ENCODE measurements at places on chromosomes 7 and 10.

DNA sequence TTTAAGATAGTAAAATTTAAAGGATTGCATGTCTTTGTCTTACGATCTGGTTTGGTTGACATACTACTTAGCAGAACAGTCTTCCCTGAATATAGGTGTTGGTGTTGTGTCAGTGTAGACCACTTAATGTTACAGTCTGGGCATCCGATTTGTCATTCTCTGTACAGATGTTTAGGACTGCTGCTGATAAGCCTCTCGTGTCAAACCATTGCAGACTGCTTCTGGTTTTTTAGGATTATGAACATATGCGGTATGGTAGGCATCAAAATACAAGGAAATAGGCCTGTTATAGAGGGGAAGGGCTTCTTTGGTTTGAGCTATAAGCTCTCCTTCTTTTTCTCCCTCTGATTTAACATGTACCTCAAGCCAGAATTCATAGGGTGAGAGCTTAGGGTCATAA, 7.4 kb downstream of the CYP3A43 start:
- DNase-seq, result no peak

DNA sequence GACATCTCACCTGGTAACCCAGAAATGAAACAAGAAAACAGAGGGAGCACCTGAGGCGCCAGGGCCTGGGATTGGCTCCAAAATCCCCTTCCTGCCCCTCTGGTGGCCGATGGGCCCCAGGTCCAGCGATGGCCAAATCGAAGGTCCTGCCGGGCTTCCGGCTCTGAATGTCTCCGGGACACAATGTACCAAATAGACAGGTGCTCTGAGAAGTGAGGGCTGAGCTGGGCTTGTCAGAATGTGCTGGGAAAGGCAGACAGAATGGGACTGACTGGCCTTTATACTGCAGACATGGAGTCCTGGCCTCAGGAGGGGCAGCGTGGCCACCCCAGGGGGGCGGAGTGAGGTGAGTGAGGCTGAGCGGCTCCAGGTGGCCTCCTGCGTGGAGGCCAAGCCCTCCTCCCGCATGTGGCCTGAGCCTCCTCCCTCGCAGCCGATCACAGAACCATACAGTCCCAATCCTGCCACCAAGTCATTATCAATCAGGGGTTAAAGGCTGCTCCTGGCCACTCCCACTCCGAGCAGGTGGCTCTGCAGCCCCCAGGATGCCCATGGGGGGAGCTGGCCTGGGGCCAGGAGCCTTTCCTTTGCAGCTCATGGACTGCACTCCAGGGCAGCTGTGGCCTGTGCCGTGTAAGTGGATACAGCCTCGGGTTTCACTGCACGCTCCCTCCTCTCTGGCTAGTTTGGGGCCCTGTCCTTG, 185.5 kb downstream of the ADARB2 start:
- no peak for DNase-seq

DNA sequence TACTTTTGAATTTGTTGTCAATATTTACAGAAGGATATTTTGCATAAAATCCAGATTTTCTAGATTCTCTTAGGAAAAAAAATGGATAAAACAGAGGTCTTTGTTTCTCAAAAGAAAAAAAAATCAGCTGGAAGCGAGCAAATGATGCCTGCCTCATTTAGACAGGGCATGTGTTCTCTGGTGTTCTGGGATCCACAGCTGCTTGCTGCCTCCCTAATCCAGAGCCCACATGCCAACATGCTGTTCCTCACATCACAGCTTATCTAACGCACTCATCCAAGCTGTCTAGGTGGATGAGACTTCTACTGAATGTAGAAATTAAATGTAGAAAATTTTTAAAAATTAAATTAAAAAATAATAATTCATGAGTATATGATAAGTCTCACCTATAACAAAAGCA, 630.1 kb downstream of the SORCS1 start:
- DNase-seq, result no peak

DNA sequence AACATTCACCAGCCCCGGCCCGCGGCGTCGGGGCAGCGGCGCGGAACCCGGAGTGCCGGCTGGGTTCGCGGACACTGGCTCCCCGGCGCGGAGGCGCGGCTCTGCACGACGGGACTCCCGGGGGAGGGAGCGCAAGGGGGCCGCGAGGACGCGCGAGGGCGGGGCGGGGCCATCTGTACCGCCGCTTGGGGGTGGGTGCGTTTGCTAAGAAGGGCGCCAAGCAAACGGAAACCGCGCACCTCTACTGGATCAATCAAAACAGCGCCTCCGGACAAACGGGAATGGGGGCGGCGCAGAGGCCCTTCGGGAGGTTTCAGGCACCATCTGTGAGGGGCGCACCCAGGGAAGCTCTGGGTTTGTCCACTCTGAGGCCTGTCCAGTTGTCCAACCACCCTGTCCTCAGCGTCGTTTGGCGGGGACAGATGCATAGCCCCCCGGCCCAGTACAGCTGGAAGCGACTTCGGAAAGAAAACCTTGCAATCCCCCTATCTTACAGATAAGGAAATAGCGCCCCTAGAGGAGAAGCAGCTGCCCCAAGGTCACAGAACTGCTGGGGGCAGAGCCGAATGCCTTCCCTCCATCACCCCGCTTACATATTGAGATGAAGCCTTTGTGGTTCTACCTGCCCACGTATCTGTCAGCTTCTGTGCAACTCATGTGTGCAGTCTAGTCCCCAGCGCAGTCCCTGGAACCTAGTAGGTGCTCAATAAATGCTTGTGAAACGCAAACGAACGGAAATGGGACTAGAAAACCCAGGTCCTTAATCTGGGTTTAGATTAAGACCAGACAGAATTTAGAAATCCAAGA, 10.7 kb upstream of the SLIT1 start:
- DNase-seq, result peak; percentile 46
